Caco-2 (cell line): ENCODE measurements at places on chromosomes 13 and 19. TPM values are rescaled to one million over a fixed set of nuclear protein-coding genes. Genes with fewer than 3 reads are reported as not detected.

GRCh38 chr19:48499316-48500090 lies 12.1 kb downstream of the LMTK3 start:
- no peak for DNase-seq

Gene KANK3
- total RNA-seq = 1.1 TPM in 2 replicates

- no peak for DNase-seq
These were observed 77.4 kb downstream of the DOCK9 start for GRCh38 chr13:98900442-98900841.

GRCh38 chr19:1850809-1851653 lies 2.7 kb upstream of the REXO1 start:
- DNase-seq = no peak

- DNase-seq = no peak
These were observed 1.5 kb upstream of the NTN5 start for GRCh38 chr19:48674216-48674809.

GRCh38 chr13:103517066-103517767 lies 451.0 kb upstream of the SLC10A2 start:
- peak; percentile 5 for DNase-seq

DNA sequence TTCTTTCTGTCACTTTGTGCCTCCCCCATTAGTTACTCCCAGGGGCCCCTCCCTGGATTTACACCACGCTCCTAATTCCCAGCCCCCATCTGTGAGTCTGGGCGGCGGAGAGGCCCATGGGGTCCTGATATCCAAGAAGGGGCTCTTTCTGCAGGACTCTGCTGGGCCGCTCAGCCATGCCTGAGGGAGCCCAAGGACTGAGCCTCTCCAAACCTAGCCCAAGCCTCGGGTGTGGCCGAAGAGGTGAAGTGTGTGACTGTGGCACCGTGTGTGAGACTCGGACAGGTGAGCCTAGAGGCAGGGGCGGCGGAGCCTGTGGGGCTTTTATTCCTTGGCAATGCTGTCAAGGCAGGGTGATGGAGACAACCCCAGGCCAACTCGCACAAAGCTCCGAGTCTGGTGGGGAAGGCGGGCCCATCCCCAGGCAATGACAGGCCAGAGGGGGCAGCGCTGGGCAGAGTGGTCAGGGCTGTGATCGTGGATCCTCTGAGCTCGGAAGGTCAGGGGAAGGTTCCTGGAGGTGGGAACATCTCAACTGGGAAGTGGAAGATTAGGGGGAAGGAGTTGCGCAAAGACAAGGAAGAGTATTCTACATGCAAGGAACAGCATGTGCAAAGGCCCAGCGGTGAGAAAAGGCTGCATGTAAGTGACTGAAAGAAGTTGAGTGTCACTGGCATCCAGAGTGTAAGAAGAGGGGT lies 1.6 kb downstream of the PLEKHG2 start:
- DNase-seq = peak; percentile 61

GRCh38 chr13:110665491-110666254 lies 40.2 kb downstream of the CARS2 start:
- no peak for DNase-seq

Gene PBX4
- total RNA-seq = 3.5 and 3.6 TPM in 2 replicates

Gene ANGPTL8
- not detected in 2 replicates for total RNA-seq

- DNase-seq = no peak
These were observed 153.5 kb downstream of the STK24 start for GRCh38 chr13:98423417-98423816.

GRCh38 chr19:13604902-13605586 lies 98.8 kb upstream of the CACNA1A start:
- DNase-seq = no peak

GRCh38 chr13:46698910-46699460 lies 98.0 kb downstream of the ESD start:
- no peak for DNase-seq

DNA sequence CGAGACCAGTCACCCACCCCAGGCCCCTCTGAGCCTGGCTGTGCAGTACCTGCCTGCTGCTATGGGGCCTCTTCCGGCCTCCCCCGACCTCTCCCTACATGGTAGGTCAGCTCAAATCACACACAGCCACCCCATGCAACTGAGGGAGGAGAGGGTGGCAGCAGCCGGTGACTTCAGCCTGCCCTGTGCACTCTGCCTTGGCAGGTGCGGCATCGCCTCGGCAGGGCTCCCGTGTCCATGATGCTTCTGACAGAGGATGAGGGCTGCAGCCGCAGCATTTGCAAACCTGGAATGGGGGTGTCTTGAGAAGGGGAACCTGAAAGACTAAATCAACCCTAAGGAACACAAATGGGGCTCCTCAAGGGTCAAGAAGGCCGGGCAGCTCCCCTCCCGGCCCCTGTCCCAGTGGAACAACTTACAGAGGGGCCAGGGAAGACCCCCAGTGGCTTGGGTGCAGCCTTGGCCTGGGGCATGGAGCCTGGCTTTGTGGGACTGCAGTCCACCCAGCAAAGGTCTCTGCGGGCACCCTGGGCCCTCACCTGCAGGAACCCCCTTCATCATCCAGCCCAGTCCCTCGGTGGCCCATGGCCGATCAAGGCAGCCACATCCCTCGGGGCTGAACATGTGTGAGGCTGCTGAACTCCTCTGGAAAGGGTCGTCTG lies 6.7 kb downstream of the TEX29 start:
- DNase-seq = no peak

Gene C1QTNF9B
- total RNA-seq = not detected in 2 replicates

DNA sequence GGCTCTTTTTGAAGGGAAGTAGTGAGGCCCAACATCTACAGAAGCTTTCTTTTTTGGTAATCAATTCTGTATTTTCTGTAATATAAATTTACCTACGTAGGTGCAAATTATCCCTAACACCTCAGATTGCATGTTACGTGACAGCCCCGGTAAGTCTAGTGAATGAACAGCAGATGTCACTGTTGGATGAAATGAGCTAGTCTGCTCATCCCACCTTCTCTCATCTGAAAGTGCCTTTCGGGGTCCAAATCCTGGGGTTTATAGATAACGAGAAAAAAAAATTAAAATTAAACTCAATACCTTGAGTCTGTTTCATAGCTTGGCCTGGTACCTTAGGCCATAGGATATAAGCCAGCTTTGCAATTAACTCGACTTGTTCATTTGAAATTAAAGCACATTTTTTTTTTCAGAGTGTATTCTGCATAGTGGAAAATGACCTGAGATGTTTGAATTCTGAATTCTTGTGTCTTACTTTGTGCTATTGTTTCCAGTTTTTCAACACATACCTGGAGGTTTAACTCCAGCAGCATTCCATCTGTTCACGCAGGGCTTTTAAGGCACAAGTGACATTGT lies 548.2 kb downstream of the GPC5 start:
- peak; percentile 26 for DNase-seq

DNA sequence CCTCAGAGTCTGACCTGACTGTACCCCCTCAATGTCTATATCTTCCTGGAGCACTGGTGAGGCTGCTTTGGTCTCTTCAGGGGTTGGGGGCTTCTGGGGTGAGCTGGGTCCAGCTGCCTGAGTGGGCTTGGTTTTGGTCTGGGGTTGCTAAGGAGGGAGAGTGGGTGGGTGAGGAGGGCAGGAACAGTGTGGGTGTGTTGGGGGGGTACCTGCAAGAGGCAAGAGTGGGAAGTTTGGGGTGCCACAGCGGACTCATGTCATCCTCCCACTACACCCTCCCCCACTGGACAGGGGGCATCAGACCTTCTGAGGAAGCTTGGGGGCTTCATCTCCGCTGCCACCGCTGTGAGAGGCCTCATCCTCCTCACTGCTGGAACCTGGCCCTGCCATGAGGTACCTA lies 13.6 kb downstream of the ZNF575 start:
- DNase-seq = no peak

Gene RAB3A
- total RNA-seq = 2.3 and 3.9 TPM in 2 replicates

DNA sequence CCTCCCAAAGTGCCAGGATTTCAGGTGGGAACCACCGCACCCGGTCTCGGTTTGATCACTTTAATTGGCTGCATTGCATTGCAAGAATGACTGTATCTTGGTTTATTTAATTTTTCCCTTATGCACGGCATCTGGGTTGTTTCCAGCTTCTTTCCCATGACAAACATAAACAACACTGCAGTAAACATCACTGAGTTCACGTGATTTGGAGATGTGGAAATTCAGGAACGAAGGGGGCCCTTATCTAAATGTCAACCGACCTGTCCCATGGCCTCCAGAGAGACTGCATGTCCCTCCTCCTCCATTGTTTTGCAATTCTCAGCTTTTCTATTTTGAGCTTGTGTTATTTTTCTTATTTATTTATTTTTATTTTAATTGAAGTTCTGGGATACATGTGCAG lies 14.4 kb upstream of the SULT2B1 start:
- DNase-seq = no peak

Gene SAE1
- 238 and 251 TPM in 2 replicates for total RNA-seq

Gene CYP2B6
- 0.32 and 0.37 TPM in 2 replicates for total RNA-seq

- peak; percentile 80 for DNase-seq
These were observed at the start of the genes MAN2B1 and WDR83 for GRCh38 chr19:12666265-12667048. Gene MAN2B1 (minus strand): TSS chr19:12666742. CDS start chr19:12666701, 41 bp downstream. Gene WDR83 (plus strand): TSS chr19:12666807. CDS start chr19:12669791, 2,984 bp downstream.

DNA sequence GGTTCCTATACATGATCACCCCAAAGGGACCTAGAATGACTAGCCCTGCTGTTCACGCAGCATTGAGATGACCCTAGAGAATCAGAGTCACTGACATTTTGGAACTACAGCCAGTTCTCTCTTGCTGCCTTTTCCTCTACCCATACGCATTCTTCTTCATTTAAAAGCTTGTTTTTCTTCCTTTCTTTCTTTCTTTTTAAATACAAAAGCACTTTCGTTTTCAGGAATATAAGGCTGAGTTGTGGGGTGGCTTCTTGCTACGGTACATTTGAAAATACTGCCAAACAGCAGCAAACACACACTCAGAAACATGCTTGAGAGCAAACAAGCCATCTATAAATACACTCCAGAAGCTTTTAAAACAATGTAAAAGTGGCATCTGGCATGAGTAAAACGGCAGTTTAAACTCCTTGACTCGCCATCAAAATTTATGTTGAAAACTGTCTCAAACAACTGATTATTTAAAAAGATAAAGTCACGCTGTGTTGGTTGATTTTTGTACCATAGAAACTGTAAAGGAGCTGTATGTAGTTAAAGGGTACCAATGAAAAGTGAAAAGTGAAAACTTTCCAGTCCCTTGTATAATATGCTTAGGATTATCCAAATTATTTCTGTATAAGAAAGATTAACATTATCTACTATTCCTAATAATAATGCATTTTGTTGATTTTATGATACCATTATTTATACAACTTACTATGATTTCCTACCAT lies 95.6 kb downstream of the PCDH9 start:
- no peak for DNase-seq

Gene PRR22
- 7.1 TPM in 2 replicates for total RNA-seq

DNA sequence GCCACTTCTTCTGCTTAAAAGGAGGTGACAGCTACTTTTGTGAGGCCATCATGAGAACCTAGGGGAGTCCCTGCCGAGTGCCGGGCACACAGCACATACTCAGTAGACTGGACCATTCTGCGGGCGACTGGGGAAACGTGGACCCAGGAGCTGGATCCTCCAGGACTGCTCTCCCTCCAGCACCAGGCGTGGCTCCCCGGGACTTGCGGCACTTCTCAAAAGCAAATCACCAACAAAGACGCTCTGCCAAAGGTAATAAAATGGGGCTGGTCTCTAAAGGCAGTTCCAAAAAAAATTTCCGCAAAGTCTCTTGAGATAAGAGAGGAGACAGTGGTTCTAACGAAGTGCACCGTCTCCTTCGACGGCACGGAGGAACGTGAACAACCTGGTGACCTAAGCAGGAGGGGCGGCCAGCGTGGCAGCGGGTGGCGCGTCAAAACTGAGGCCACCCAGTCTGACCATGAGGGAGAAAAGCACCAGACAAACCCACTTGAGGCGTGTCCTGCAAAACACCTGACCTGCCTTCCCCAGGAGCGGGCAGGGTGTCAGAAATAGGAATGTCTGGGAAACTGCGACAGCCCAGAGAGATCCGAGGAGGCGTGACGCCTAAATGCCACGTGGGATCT lies 1.4 kb upstream of the TMPRSS9 start:
- no peak for DNase-seq

DNA sequence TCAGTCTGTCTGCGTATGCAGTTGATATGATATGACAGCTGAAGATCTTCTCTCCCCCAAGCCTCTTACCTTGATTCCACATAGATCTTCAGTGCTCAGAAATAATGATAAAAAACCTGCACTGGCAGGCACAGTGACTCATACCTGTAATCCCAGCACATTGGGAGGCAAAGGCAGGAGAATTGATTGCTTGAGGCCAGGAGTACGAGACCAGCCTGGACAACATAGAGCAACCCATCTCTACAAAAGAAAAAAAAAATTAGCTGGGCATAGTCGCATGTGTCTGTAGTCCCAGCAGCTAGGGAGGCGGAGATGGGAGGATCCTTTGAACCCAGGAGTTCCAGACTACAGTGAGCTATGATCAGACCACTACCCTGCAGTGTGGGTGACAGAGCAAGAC lies 551.0 kb upstream of the MIR17HG start:
- no peak for DNase-seq

DNA sequence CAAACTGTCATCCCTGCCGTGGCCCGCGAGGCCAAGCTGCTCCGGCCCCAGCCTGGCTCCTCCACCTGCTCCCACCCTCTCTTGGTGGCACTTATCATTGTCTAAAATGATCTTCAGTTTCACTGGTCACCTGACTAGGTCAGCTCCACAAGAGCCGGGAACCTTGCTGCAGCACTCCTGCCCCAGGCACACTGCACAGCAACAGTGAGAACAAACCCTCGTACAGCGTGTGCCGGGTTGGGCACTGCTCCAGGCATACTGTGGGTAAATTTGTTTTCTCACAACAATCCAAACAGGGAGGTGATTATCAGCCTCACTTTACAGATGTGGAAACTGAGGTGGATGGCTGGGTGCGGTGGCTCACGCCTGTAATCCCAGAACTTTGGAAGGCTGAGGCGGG lies 8.9 kb downstream of the DEDD2 start:
- DNase-seq = no peak

Gene TSHZ3
- not detected in 2 replicates for total RNA-seq

DNA sequence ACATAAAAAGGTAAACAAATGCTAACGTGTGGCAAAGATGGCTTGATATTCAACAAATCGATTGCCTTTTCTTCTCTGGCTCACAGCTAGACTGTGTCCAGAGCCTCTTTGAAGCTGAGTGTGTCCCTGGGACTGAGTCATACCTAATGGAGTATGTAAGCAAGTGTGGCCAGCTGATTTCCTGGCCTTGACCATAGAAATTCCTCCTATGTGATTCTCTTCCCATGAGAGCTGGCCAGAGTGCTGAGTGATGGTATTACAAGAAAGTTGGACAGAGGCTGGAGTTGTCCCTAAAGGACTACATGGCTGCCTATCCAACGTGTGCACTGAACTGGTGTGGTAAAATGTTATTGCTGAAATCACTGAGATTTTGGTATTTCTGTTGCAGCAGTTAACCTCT lies 320.1 kb upstream of the SLC10A2 start:
- peak; percentile 7 for DNase-seq

- DNase-seq = no peak
These were observed 2.4 kb downstream of the DHX34 start for GRCh38 chr19:47351548-47351947.

- no peak for DNase-seq
These were observed 205.5 kb downstream of the EFNB2 start for GRCh38 chr13:106329941-106330340.

- no peak for DNase-seq
These were observed 8.8 kb upstream of the CD22 start for GRCh38 chr19:35320065-35320713.

DNA sequence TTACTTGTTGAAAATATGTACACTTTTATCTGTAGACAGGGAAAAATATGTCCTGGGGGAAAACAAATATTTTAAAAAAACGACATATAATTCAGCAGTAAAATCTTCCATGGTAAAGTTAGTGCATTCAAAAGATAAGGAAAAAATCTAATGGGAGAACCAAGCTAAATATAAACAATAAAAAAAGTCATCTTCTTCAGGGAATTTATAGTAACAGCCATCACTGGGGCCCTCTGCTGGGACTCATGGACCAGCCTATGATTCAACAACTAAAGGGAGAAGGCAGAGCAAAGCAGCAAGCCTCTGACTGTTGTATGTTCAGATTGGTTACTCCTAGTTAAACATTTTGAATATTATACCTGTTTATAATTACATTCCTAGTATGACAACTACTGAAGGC lies 93.0 kb downstream of the ITGBL1 start:
- no peak for DNase-seq
